ENCODE measurements at places on chromosomes 5 and 9. TPM values are rescaled to one million over a fixed set of nuclear protein-coding genes. Genes with fewer than 3 reads are reported as not detected.
A peak's percentile ranks its signal among the peaks of the same experiment; 100 is the strongest.

DNA sequence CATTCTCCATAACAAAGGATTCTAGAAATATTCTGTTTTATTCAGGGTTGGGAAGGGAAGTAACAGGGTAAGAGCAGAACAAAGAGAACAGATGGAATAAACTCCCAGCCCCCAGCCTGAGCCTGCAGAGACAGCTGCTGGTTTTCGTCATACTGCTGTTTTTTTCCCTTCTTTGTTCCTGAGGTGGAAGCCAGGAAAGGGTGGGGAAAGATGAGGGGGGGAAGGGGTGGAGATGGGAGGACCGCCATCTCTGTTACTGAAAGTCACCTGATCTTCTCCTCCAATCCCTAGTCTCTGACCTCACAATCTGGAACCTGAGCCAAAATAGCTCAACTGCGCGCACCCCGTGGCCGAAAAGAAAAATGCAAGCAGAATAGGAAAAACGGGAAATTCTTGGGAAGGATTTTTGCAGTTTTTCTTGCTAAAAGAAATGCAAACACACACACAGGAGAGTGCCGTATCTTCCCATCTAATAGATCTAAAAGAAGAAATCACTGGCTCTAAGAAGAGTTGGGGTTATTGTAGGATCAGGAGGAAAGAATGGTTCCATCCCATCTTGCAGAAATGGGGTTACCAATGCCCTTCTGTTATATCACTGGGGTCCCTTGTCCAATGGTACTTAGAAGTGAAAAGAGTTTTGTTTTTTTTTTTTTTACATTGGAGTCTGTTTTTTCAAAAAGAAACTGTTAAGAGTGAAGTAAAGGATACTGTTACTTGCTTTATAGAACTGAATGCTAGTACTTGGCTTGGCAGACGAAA is 57.9 kb downstream of the DIAPH1 start:
- DNase-seq, result peak; percentile 95

ARID3C gene
- total RNA-seq, result not detected

GRCh38 chr5:115806986-115807653 is 9.3 kb downstream of the CDO1 start:
- DNase-seq, result no peak

PCDH12 gene
- 16.6 TPM for total RNA-seq

DNA sequence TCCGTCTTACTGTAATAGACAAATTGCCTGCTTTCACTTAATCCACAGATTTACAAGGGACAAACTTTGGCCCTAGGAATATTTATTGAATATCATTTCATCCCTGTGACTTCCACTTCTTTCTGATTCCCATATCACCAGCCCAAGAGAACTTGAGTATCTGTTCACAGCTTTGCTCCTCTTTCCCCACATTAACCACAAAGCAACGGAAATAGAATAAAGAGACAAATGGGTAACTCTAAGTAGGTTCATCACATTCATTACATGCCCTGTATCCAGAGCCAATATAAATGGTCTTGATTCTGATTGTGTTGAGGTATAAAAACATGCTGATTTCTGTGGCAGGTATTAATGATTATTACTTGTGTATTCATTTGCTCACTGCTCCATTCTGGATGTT is 41.9 kb downstream of the TMEM252 start:
- no peak for DNase-seq

DNA sequence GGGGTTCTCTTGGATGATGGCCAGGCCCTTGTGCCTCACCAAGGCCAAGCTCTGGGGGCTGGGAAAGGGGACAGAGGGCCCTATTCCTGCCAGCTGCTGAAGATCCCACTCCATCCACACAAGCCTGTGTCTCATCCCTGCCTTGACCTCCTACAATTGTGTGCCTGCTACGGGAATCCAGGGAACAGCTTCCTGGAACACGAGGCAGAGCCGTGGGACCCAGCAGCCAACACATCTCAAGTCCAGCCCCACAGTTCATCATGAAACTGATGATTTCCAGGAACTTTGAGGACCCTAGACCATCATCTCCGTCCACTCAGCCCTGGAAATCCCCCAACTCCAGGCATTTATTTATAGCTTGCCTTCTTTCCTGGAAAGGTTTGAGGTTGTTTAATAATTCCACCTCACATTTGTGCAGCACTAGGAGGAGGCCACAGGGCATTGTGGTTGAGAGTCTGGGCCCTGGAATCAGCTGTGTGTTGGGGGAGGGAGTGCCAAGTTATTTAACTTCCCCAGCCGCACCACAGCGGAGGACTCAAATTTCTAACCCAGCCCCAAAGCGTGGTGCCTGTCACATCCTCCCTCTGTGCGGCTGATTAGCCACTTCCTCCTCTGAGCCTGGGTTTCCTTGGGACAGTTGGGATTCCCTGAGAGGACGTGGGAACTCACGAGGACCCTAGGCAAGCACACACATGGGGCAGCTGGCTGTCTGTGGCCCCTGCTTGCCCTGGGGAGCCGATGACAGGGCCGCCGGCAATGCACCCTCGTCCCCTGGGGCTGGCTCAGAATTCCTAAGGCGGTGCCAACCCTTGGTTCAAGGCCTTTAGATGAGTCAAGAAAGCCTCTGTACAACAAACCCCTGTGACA is 58.2 kb upstream of the GGTA1 start:
- peak; percentile 59 for DNase-seq

DNA sequence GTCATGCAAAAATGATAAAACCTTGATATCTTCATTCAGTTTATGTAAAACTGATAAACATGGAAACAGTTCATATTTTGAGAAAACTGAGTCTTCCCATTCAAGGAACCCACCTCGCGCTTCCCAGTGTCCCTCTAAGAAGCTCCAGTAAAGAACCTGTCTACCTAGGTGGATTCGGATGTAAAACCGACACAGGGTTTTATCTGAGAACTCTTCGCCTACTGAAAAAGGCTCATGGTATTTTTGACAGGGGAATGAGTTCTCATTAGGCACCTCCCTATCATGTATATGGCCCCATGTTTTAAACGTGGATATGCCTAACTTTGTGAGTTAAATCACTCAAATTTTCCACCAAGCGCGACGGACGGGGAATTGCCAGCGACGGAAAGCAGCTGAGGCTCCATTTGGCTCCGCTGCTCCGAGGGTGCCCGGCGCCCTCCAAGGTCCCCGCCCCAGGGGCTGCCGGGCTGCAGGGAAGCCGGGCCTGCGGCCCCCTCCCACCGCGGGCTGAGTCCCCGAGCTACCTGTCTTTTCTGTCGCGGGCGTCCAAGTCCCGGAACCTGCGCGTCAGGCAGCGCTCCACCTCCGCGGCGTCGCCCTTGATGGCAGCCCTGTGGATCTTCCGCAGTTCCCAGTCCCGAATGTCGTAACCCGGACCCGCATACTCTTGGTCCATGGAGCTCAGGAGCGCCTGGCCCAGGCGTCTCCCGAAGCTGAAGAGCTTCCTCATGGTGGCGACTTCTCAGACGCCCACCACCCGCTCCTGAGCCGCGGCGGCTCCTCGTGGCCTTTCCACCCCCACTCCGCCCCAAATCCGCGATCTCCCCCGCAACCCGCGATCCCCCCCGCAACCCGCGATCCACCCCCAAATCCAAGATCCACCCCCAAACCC is 594 bp downstream of the ANKRD18A start:
- no peak for DNase-seq

DNA sequence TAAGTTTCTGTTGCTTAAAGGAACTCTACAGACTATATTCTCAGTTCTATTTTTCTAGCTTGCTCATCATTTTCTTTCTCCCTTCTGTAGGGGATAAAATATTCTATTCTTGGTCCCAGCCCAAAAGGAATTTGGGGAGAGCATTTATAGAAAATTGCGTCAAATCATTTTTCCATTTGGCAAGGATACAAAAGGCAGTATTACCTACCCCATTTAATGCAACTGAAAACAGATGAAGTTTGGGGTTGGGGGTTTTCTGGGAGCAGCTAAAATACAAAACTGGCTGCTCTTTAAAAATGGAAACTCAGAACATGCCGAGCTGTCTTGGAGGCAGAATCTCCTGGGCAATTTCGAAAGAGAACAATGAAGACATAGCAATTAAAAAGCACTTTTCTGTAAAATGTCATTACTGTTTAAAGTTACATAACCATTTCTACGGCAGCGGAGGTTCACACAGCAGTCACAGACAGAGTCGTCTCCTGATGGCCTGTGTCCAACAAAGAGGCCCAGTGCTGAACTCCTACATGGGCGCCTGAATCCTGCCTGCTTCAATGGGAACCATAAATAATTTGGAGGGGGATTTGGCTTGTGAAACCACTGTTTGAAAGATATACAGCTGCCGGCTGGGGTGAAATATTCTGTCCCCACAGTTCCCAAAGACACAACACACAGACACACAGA is 152.4 kb downstream of the BRINP1 start:
- DNase-seq, result no peak

DNA sequence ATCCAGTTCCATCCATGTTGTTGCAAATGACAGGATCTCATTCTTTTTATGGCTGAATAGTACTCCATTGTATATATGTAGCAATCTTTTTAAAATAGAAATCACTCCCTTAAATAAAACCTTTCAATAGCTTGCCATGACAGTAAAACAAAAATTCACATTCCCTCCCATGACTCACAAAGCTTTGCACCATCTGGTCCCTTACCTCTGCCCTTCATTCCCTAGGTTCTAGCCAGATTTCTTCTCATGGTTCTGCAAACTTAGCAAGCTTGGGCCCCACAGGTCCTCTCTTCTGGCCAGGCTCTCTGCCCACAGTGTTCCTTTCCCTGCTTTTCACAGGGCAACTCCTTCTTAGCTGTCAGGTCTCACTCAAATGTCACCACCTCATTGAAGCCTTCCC is 4.3 kb upstream of the SPOCK1 start:
- DNase-seq, result no peak

SIMC1 gene
- total RNA-seq, result 4.1 TPM

PCDHB14 gene
- total RNA-seq, result 3.7 TPM

Data from heart right ventricle (tissue), 16 donors.